ENCODE measurements at places on chromosomes 1 and 21. TPM values are rescaled to one million over a fixed set of nuclear protein-coding genes. Genes with fewer than 3 reads are reported as not detected.

DNA sequence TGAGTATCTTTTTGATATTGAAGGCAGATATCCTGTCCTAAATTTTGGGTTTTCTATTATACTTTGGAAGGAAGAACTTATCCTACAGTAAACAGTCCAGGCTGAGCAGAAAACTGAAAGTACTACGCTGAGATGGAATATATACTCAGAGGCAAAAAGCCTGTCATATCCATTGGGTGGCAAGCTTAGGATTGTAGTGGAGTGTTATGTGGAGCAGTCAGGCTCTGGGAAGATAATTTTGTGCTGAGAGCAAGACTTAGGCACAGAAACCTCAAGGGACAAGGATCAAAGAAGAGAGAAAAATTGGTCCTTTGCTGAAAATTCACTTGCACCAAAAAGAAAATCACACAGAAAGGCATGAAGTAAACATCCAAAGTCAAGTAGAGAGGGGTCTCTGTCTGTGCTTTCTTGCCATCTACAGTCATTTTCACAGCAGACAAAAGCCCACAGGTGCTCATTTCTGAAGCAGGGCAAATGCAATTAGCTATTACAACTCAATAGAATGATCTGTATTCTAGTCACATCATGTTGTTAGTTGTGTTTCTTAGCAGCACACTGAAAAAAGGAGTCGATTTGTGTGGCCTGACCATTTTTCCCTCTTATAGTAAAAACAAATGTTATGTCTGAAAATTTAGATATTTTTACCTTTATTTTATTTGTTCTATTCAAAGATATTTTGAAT lies 38.5 kb downstream of the CRB1 start:
- H3K27me3 ChIP-seq, result peaks cover 6% of the 10 kb centered on the region
- H3K4me3 ChIP-seq, result no peak overlapping the region
- H3K36me3 ChIP-seq, result no peaks in the 10 kb centered on the region
- no peak overlapping the region for H3K27ac ChIP-seq
- no peak for DNase-seq

SLC5A9 gene
- total RNA-seq, result not detected

CENPL gene
- 23.6 TPM for total RNA-seq

- no peak for DNase-seq
- no peak overlapping the region for H3K27ac ChIP-seq
- H3K4me1 ChIP-seq, result peaks cover 18% of the 10 kb centered on the region
- H3K36me3 ChIP-seq, result peaks cover 65% of the 10 kb centered on the region
- H3K27me3 ChIP-seq, result no peaks in the 10 kb centered on the region
Observed at GRCh38 chr1:30964706-30965105, 56.1 kb upstream of the SDC3 start.

FCGR2B gene
- not detected for total RNA-seq

GRCh38 chr1:201745023-201745422 lies 83.9 kb upstream of the IPO9 start:
- peaks cover 39% of the 10 kb centered on the region for H3K27me3 ChIP-seq
- no peak for DNase-seq
- H3K36me3 ChIP-seq, result no peaks in the 10 kb centered on the region

DNA sequence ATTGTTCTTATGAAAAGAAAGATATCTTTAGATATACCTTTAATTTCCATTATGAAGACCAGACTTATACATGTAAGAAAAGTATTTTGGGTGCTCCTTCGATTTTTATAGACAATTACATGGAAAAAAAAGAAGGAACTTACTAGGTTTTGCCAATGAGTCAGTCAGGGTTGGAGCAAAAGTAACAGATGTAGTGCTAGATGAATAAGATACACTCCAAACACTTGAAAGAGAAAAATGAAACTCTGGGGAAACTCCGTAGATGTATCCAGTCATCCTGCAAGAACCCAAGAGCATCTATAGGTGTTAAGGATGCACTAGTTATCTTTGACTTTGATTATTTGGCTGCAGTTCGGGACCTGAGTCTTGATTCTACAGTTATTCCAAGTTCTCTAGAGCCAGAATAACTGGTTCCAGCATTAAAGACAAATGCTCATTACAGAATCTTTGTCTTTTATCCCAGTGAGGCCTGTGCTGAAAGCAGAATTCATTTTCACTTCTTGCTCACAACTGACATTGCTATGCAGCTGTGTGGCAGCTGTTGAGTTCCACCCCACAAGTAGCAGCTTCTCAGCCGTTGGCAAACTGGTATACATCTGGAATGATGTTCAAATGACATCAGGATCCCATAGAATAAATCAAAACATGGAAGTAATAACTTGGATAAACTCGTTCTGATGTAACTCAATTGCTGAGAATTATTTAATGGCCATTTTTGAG lies 326.1 kb downstream of the ASTN1 start:
- no peaks in the 10 kb centered on the region for H3K4me1 ChIP-seq
- DNase-seq, result no peak
- H3K36me3 ChIP-seq, result no peaks in the 10 kb centered on the region
- no peak overlapping the region for H3K27ac ChIP-seq

TMCC2 gene
- total RNA-seq, result 25.2 TPM

- no peak overlapping the region for H3K4me3 ChIP-seq
- no peaks in the 10 kb centered on the region for H3K36me3 ChIP-seq
- H3K27ac ChIP-seq, result no peak overlapping the region
- H3K4me1 ChIP-seq, result no peaks in the 10 kb centered on the region
- H3K27me3 ChIP-seq, result peaks cover 2% of the 10 kb centered on the region
- DNase-seq, result no peak
Observed at GRCh38 chr1:221025956-221026355, 146.7 kb downstream of the HLX start.

DNA sequence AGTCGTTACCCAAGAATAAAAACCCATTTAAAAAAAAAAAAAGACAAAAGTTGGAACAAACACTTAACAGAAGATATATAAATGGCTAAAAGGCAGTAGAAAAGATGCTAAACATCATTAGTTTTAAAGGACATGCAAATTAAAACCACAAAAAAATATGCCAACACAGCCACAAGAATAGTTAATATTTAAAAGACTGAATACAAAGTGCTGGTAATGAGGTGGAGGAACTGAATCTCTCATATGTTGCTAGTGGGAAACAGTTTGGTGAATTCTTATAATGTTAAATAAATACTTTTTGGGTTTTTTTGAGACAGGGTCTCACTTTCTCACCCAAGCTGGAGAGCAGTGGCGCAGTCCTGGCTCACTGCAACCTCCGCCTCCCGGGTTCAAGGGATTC lies 10.0 kb downstream of the LRRC40 start:
- no peak for DNase-seq
- no peaks in the 10 kb centered on the region for H3K4me1 ChIP-seq
- no peak overlapping the region for H3K4me3 ChIP-seq
- no peak overlapping the region for H3K27ac ChIP-seq

GRCh38 chr1:1345860-1346500 lies 3.2 kb downstream of the DVL1 start:
- no peak overlapping the region for H3K27ac ChIP-seq
- DNase-seq, result no peak
- peaks cover 4% of the 10 kb centered on the region for H3K36me3 ChIP-seq
- no peak overlapping the region for H3K4me3 ChIP-seq

- no peak overlapping the region for H3K27ac ChIP-seq
- H3K36me3 ChIP-seq, result peaks cover 18% of the 10 kb centered on the region
- H3K27me3 ChIP-seq, result no peaks in the 10 kb centered on the region
- peaks cover 73% of the 10 kb centered on the region for H3K4me1 ChIP-seq
- no peak for DNase-seq
Observed at GRCh38 chr1:91015794-91016550, 5.9 kb downstream of the ZNF644 start.

GRCh38 chr1:216331211-216331610 lies 92.0 kb downstream of the USH2A start:
- no peak for DNase-seq
- H3K4me1 ChIP-seq, result no peaks in the 10 kb centered on the region
- no peak overlapping the region for H3K27ac ChIP-seq
- H3K27me3 ChIP-seq, result no peaks in the 10 kb centered on the region
- H3K4me3 ChIP-seq, result no peak overlapping the region

DNA sequence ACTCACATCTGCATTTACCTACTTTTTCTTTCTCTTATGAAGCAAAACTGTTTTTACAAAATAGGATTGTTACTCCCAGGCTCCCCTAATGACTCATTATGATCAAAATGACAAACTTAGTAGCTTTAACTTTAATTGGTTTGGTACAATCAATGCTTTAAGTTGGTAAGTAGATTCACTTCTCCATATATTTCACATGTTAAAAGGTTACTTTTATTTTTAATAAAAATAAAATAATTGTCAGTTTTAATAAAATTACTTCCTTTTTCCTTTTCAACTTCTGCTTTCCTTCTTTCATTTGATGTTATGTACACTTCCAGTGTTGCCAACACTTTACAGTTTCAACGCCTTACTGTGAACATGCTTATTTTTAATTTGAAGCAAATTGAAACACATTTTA lies 477.6 kb downstream of the SETD4 start:
- no peak overlapping the region for H3K4me3 ChIP-seq
- no peak for DNase-seq
- no peaks in the 10 kb centered on the region for H3K36me3 ChIP-seq

DNA sequence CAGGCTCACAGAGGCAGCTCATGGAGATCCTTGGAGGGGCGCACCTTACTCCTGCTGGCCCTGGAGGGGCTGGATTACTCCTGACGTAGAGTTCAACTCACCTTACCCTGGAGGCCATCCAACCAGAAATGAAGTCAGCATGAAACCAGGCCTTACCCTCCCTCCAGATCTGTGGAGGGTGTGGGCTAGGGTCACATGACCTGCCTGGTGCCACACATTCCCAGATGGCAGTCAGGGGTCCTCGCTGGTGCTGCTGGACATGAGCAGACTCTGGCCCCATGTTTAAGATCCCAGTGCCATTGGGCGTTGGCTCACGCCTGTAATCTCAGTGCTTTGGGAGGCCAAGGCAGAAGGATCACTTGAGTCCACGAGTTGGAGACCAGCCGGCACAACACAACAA lies 4.5 kb downstream of the C21orf58 start:
- H3K4me3 ChIP-seq, result no peak overlapping the region
- peaks cover 7% of the 10 kb centered on the region for H3K36me3 ChIP-seq
- peaks cover 29% of the 10 kb centered on the region for H3K4me1 ChIP-seq
- no peak overlapping the region for H3K27ac ChIP-seq
- DNase-seq, result no peak

GRCh38 chr1:11918799-11919519 lies 7.3 kb downstream of the KIAA2013 start:
- no peak overlapping the region for H3K4me3 ChIP-seq
- DNase-seq, result no peak
- peaks cover 34% of the 10 kb centered on the region for H3K36me3 ChIP-seq
- H3K27ac ChIP-seq, result no peak overlapping the region
- peaks cover 18% of the 10 kb centered on the region for H3K4me1 ChIP-seq

AKNAD1 gene
- total RNA-seq, result not detected

CFAP107 gene
- total RNA-seq, result not detected

DNA sequence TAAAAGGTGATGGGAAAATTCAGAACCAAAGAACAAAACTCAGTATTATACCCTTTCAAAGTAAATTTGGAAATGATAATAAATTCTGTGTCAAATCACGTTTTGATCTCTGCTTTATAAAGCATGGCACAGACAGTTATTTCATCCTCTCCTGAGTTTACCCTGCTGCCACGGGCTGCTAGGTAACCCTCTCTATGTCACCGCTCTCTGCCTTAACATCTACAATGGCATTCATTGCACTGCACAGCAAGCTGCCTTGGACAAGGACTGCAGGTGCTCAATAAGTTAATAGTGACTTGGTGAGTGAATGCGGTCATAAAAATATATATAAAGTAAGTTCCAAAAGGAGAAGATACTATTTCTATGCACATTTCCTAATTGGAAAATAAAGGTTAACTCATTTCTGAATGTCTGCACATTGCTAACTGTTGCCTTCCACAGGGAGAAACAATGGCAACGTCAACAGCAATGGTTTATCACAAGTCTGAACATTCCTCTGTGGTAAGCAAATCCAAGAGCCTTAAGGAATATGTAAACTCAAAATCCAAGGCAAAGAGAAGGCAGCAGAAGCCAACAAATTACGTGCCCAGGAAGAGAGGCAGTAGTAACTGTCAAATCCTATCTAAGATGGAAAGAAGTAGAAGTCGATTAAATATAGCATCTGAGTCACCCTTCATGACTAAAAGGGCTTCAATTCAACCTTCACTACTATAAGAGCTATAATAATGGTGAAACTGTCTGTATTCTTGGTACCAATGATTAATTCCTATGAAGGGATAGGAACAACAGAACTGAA lies 19.4 kb downstream of the FYB2 start:
- no peaks in the 10 kb centered on the region for H3K4me1 ChIP-seq
- H3K27me3 ChIP-seq, result peaks cover 2% of the 10 kb centered on the region
- DNase-seq, result no peak
- no peak overlapping the region for H3K27ac ChIP-seq

KRTAP19-5 gene
- not detected for total RNA-seq

S100A3 gene
- total RNA-seq, result not detected

DNA sequence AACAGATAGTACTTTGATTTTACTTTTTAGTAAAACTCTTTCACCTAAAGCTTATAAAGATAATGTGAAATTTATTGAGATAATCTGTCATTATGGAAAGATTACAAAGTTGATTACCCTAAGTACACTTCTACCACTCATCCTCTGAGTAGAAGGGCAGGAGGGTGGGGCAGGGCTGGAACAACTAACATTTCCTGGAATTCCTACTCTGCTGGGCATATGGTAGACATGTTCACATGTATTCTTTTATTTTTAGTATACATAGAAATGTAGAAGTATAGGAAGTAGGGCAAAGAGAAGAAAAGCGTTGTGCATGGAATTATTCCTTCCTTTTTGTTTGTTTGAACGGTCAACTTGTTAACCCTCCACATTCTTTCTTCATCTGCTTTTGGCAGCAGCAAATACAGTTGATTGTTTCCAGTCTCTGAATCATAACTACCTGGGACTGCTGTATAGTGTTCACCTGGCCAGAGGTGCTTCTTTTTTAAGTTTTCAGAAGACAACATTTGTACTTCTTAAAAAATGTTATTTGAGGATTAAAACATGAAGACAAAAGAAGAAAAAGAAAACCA lies 85.1 kb downstream of the POU2F1 start:
- H3K4me1 ChIP-seq, result peaks cover 14% of the 10 kb centered on the region
- DNase-seq, result no peak
- H3K27me3 ChIP-seq, result no peaks in the 10 kb centered on the region
- H3K36me3 ChIP-seq, result peaks cover 1% of the 10 kb centered on the region
- H3K27ac ChIP-seq, result no peak overlapping the region
- no peak overlapping the region for H3K4me3 ChIP-seq

All from activated T-helper 1 cell treated with anti-CD3 and anti-CD28 coated beads, Interleukin-12 subunit alpha, Interleukin-12 subunit beta, Interleukin-2, Interleukin-4 antibody, amounts not matched to agents 30 ng/mL and 10 ng/mL and 1 ng/mL, durations not matched to agents 14 hours and 24 hours and 36 hours (primary cell).